Hematopoietic multipotent progenitor cell treated with erythropoietin and hydrocortisone succinate and interleukin-3 and kit ligand, for 4 days (in vitro differentiated cells): ENCODE measurements at places on chromosomes 11 and 22.

GRCh38 chr11:108216988-108217387 is 5.5 kb downstream of the NPAT start:
- no peak for DNase-seq

- no peak for DNase-seq
Observed at GRCh38 chr22:40235308-40235707, 57.6 kb downstream of the TNRC6B start.

- no peak for DNase-seq
Observed at GRCh38 chr11:83191491-83191890, 2.0 kb upstream of the ANKRD42 start.

- DNase-seq, result no peak
Observed at GRCh38 chr11:125373426-125374391, 122.4 kb downstream of the FEZ1 start.

DNA sequence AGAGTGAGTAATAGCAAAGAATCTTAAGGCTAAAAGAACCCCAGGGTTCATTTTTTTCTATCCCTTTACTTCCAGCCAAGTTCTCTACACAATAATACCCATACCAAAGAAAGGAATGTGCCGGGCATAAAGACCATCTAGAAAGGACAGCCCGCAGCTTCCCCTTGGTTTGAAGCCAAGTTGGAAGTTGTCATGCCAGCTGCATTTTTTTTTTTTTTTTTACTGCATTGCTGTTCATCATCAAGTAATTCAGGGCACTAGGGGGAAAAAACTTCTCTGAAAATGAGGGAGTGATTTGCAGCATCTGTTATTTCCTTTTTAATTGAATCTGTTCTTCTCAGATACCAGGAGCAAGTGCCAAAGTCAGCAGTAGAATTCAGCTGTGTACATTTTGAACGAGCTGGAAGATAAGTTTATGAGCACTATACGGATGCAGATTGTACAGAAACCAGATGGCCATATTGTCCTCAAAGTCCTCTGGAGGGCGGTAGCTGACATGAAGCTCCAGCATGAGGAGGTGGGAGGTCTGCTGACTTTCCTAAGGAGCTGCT is 56.4 kb downstream of the UBASH3B start:
- peak; percentile 86 for DNase-seq

DNA sequence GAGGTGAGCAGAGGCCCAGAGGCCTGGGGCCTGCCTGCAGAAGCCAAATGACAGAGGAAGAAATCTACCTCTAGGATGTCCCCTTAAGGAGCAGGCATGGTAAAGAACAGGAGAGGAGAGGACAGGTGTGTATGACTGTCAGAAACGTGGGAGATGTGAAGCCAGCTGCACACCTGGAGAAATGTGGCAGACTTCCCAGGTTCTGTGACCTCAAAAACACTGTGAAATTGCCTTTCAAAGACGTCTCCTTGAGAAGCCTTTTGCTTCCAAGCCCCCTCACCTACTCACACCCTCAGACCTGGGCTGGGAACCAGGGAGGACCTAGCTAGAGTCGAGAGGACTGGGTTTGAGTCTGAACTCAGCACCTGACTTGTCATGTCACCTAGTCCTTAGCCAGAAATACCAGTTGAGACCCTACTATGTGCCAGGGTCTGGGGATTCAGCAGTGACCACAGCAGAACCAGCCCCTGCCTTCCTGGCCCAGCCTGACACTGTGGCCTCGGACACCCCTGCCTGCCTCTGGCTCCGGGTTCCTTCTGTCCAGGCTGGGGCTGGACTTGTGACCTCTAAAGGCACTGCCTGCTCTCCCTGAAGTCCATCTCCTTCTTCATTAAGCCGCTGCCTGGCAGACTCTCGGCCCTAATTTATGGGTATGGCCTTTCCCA is 5.6 kb downstream of the TPBGL start:
- no peak for DNase-seq

DNA sequence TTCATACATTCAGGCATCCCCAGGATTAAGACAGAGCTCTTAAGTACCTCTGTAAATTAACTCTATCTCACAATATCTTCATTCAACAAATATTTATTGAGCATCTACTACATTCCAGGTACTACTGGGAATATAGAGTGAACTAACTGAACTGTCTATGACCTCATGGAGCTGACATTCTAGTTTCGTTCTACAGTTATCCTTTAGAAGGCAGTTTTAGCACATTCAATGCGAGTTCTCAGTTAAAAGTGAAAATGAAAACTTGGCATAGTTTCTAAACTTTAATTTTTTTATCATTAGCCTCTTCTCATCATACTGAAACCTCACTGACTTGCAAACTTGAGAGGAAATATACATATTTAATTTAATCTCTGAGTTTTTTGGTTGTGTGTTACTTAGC is 10.7 kb upstream of the MS4A6E start:
- no peak for DNase-seq

DNA sequence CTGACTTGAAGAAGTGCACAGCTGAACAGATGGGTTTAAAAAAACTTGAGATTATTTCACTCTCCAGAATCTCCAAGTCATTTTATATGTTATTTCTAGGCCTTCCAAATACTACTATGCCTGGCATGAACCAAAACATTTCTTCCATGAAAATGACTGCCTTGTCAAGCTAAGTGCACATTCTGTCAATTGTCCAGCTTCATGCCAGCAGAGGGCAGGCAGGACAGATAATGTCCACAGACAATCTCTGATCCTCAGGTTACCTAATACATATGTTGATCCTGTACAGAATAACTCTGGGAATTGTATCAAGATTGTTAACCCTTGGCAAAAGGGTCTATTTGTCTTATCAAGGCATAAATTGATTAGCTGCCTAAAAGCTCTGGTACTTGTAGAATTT is 229.5 kb downstream of the AASDHPPT start:
- DNase-seq, result no peak

- DNase-seq, result no peak
Observed at GRCh38 chr11:8335186-8335585, 71.5 kb upstream of the LMO1 start.

DNA sequence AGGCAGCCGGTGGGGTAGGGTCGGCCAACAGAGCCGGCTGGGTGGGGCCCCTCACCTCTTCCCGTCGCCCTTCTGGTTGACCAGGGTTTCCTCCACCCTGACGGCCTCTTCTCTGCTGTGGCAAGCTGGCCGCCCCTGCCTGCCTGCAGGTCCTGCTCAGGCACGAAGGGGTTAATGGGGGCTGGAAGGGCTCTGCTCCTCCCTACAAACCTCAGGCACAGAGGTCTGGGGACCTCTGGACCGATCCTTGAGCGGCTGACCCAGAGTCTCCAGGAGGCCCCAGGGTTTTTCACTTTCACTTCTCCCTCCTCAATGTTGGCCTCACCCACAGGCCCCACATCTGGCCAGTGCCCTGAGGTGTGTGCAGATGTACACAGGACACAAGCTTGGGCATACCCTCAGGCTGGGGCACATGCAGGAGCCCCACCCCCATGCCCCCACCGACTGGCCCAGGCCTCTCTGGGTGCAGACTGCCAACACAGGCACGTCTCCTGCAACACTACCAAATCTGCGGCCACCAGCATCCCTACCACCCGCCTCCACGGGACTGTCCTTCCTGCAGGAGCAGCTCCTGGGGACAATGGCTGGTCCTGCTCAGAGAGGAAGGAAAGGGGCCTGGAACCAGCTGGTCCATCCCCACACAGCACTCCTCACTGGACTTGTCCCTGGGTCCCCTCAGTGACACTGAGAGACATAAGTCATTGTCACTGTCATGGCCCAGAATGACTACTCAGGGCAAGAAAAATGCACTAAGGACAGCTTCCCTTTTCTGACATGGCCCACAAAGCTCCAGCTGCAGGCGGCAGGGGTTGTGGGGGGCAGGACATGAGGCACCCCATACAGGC is 3.2 kb upstream of the TBX1 start:
- DNase-seq, result peak; percentile 44

GRCh38 chr11:33457948-33458347 is 200.8 kb downstream of the HIPK3 start:
- DNase-seq, result no peak

DNA sequence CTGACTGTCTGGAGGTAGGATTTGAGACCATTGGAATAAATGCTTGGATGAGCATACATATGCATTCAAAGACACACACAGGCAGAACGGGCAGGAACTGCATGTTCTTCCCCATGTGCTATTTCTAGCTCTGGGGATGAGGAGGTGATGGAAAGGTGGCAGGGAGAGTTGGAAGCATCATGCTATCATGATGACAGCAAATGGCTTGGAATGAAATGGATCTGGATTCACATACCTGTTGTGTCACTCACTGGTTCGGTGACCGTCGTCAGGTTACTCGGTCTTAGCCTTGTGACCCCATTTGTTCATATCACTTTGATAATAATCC is 627.9 kb upstream of the KIRREL3 start:
- no peak for DNase-seq

DNA sequence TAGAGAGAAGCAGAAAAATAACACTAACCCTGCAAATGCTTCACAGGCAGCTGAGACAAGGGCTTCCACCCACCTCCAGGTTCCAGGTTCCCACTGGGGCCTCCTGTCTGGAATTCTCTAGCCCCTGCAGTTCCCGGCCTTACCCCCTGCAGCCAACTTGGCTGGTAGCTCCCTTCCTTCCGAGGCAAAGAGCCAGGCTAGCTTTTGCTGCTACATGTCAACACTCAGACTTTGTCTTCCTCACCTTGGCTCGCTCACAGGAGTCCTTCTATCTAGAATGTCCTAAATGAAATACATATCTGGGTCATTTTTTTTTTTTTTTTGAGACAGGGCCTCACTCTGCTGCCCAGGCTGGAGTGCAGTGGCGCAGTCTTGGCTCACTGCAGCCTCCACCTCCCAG is 9.9 kb upstream of the TTLL1 start:
- no peak for DNase-seq

DNA sequence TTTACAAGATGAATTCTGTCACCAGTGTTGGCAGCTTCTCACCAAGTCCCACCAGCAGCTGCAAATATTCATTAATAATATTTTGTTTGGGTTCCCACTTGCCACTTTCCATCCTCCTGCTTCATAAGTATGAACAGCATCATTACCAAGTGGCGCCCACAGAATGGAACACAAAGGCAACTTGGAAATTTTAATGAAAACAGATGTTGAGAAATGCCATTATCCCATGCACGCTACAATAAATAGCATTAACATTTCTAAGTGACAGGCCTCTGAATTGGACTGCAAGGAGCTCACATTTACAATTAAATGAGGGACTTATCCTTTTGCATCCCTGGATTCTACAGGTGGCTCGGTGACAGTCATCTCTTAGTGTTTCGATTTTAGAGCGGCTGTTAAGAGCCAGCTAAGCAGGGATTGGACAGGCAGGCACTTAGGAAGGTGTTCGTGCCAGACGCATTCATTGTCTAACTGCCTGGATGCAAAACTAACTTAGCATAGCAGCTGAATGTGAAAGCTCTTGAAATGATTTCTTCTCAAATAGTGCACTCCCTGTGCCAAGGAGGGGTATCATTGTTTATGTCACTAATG is 170.3 kb downstream of the KIRREL3 start:
- no peak for DNase-seq

GRCh38 chr11:134736251-134736947 is 324.4 kb upstream of the B3GAT1 start:
- DNase-seq, result no peak

DNA sequence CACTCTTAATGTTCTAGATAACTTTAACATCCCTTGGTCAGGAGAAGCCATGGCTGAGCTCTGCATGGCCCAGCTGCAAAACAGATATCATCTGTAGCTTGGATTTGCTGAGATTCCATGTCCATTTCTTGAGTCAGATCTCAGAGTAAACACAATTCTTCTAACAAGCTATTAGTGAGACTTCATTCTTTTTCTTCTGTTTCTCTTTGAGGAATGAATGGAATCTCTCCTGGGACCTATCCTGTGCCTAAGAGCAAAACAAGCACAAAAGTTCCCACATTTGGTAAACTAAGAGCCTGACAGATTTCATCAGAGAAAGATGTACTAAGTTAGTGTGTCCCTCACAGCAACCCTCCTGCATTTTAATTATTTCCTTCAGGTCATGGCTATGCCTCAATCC is 142.8 kb downstream of the MAML2 start:
- no peak for DNase-seq

GRCh38 chr11:13448876-13449275 is 14.1 kb downstream of the BTBD10 start:
- peak; percentile 70 for DNase-seq

DNA sequence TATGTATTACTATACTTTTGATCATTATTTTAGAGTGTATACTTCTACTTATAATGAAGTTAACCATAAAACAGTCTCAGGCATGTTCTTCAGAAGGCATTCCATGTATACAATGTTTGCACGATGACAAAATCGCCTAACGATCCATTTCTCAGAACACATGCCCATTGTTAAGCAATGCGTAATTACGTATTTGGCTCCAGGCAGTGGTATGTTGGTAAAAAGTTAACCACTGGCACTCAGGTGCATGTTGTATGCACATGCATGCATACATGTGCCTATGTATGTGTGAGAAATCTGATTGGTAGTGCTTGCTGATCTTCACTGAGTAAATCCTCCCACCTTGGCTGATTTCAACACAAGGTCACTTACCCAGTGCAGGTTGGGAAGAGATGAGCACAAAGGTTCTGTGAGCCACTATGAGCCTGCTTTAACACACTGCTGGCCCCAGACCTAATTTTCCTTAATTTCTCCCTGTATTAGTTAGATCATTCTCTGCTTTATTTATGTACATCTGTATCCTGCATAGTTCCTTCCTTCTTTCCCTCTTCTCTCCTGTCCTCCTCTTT is 164.6 kb downstream of the ARHGAP42 start:
- DNase-seq, result no peak

GRCh38 chr11:100794446-100794845 is 107.4 kb downstream of the ARHGAP42 start:
- DNase-seq, result no peak

- no peak for DNase-seq
Observed at GRCh38 chr22:28597665-28598064, 82.0 kb downstream of the TTC28 start.

DNA sequence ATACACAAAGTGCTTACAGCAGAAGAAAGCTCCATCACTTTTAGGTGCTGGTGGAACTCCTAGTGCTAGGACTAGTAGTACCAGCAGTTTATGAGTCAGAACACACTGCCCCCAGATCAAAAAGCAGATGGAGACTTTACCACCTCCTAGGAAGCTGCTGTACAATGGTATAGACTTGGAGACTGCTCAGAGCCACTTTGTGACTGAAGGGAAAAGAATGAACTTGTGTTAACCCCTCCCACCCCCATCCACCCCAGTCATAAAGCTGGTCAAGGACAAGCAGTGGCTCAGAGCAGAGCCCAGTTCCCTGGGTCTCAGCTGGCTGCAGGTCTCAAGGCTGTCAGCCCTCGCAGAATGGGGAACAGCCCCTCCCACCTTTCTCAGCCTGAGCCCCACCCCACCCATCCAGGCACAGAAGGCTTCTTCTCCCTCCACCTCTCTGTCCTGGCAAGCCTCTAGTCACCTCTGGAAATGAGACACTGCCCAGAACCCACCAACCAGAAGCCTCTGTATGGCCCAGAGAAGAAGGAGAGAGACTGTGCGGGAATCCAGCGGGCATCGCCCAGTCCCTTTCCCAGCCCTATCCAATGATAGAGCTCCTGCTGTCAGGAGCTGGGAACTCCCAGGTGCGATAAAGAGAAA is 23.8 kb downstream of the PACSIN2 start:
- peak; percentile 34 for DNase-seq

GRCh38 chr11:116276051-116277044 is 496.4 kb downstream of the BUD13 start:
- DNase-seq, result peak; percentile 85

GRCh38 chr11:132028380-132029240 is 658.2 kb downstream of the NTM start:
- DNase-seq, result peak; percentile 81
